ENCODE measurements at places on chromosomes 5 and 9.

- no peak for DNase-seq
These were observed 4.8 kb downstream of the IRX1 start for GRCh38 chr5:3600106-3601060.

- no peak for DNase-seq
These were observed 310.9 kb downstream of the BNC2 start for GRCh38 chr9:16559418-16560188.

DNA sequence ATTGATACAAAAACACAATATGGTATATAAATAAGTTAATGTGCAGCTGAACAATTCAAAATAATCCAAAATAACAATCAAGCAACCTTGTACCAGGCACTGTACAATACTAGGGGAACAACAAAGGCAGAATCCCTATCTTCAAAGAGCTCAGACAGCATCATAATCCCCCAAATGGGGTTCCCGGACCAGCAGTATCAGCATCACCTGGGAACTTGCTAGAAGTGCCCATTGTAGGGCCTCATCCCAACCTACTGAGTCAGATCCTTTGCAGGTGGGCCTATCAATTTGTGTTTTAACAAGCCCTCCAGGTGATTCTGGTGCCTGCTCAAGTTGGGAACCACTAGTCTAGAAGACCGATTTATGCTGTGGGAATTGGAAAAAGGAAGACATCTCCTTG, 27.1 kb downstream of the SLIT3 start:
- DNase-seq = no peak

DNA sequence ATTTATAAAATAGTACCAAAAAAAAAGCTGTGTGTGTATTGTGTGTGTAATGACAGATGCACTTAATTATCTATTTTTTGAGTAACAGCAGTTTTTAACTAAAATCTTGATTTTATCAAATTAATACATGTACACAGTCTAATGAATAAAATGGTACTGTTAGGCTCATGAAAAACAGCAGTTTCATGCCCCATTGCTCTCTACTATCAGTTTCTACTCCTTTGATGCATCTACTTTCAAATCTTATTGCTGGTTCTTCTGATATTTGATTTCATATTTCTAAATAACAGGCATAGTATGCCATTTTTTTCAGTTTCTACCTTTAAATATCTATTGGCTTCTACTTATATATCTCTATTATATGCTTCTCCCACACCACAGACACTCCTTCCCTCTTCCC, 117.4 kb downstream of the CCDC171 start:
- no peak for DNase-seq

- no peak for DNase-seq
These were observed 60.9 kb downstream of the YTHDC2 start for GRCh38 chr5:113574417-113574816.

DNA sequence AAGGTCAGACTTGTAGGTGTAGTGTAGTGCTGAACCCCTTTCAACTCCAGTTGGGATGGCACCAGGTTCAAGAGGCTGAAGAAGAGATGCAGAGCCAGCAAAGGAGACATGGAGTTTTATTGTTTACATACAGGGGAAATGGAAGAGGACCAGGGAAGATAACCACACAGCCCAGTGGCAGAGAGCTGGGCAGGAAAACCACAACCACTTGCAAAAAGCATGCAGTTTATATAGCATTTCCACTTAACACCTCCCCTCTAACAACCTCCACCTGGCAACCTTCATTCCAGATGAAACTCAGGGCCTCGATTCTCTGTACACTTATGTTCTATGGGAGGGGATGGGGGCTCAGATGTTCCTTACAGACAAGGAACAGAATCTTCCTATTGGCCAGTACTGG, 56.9 kb downstream of the SNX24 start:
- peak; percentile 31 for DNase-seq

DNA sequence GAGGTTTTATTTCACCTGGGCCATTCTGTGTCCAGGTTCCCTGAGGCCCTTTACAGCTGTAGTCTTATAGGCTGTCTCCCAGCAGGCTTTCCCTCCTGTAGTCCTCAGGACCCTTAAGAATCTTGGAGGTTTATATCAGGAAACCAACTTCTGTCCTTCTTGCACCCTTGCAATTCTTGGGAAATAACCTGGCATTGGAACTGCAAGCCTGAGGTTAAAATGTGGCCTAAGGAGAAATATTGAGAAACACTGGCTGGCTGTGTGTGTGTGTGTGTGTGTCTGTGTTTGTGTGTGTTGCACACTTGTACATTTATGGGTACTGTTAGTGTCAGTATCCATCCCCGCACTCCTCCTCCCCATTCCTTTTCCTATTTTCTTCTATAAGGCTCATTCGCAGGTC, 168.9 kb downstream of the PAPPA start:
- DNase-seq = no peak

DNA sequence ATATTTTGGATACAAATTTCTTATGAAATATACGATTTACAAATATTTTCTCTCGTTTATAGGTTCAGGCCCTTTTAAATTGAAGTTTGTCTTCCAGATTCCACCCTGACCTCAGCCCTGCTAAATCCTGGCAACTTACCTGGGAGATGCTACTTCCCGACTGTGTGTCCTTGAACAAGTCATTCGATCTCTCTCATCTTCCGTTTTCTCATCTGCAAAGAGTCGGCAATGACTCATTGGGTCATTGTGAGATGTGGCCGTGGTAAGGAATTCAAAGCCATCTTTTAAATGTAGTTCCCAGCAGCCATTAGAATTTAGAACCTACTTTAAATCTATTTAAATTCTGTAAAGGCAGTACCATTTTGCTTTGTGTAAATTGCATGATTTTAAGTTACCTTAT, 72.5 kb downstream of the LHX2 start:
- no peak for DNase-seq

GRCh38 chr5:157358871-157359270, 92.9 kb downstream of the CYFIP2 start:
- DNase-seq = no peak

- no peak for DNase-seq
These were observed 159.4 kb upstream of the PRR16 start for GRCh38 chr5:120304663-120305062.

DNA sequence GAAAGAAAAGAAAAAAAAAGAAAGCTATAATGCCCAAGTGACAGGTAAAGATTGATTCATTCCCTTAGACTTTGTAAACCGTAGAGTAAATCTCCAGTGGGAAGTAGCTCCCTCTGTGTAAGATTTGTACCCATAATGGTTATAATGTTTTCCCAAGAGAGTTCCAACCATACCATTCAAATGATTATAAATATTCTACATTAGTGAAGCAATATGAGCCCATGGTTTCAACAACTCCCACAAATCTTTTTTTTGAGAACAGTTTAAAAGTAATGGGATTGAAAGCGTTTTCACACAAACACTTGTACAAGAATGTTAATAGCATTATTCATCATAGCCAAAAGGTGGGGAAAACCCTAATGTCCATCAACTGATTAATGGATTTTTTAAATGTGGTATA, 58.0 kb downstream of the GRAMD2B start:
- DNase-seq = no peak

DNA sequence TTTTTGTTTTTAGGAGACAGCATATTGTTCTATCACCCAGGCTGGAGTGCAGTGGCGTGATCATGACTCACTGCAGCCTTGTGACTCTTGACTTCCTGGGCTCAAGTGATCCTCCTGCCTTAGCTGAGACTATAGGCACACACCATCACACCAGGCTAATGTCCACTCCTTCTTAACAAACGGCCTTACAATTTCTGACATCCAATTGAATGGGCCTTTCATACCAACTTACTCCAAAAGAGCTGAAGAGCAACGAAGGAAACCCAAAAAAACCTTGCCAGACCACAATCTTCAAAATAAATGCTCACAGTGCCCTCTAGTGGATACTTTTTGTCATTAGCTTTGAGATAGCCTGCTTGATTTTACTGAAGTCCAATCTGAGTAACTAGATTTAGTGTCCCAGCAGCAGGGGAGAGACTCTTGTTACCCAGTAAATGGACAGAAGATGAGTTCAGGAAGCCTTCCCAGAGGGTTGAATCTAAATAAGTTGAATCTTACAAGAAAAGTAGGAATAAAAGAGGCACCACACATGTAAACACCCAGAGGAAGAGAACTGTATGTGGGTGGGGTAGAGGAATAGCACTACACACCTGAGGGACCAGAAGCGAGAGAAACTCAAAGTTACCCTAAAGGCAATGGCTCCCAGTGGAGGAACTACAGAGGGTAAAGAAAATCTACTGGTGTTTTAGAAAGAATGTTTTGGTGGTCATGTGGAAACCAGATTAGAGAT, 9.3 kb downstream of the ZNF622 start:
- peak; percentile 73 for DNase-seq

DNA sequence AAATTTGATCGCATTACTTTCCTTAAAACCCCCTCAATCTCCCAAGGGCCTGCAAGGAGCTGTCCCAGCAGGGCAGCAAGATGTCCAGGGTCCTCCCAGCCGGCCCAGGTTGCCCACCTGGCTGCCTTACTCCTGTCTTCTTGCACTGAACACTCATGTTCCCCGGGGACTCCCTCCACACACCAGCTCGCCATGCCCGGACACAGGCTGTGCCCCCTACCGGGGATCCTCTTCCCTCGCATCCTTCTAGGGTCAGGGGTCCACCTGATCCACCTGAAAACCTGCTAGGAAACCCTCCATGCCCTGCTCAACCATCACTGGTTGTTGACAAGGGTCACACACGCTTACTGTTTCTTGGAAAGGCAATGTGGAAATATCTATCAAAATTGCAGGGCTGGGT, 172.0 kb upstream of the MSX2 start:
- DNase-seq = no peak

DNA sequence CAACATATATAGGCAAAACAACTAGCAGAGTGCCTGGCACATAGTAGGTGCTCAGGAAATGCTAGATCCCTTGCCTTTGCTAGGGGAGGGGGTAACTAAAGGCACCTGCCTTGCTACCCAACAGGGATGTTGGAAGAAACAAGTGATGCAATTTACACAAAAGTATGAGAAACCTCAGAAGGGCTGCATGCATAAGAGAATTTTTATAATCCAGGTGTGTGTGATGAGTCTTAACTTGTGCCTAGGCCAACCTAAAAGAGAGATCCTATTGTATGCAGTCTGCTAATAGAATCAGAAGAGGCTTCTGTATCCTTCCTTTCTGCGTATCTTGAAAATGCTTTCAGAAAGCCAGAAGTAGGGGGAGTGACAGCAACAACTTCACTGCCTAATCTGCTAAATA, 135.9 kb downstream of the SLIT3 start:
- DNase-seq = no peak

DNA sequence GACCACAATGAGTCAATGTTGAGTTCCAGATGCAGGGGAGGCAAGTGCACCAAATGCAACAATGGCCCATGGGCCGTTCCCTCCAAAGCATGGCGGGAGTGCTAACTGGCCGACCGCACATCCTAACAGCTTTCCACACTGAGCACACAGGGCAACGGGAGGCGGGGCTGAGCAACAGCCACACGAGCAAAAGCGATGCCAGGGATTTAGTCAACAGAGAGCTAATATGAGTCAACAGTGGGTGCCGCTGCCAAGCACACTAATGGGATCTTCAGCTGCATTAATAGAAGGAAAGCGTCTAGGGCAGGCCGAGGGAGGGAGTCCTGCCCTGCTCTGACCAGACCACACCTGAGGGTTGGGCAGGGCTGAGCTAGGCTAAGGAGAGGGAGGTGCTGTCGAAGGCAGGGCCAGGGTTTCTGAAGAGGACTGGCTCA, 4.6 kb downstream of the EPB41L4B start:
- DNase-seq = no peak

DNA sequence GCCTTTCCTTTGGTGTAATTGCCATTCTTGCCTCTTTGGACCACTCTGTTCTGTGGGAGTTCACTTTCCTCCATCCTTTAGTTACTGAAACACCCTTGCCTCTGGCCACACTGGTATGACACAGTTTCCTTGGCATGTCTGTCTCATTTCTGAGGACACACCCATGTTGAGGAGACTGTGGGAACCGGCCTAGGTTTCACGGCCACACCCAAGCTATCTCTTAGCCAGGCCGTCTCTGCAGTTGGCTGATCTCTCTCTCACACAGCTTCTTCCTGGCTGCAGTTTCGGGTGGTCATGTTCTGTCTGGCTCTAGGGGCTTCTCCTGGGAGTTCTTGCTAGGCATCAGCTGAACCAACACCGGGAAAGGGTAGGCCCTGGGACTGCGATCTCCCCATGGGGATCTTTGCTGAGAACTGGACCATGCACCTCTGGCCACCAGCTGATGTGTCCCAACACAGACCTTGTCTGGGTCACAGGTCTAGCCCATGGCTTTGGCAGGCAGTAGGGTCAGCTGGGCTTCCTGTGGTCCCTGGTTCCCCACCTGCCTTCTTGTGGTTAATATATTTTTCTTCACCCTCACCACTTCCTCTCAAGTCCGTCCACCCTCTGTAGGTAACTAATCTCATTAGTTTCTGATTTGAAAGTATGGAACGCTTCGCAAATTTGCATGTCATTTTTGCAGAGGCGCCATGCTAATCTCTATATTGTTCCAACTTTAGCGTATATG, 24.9 kb downstream of the ARHGEF37 start:
- no peak for DNase-seq

DNA sequence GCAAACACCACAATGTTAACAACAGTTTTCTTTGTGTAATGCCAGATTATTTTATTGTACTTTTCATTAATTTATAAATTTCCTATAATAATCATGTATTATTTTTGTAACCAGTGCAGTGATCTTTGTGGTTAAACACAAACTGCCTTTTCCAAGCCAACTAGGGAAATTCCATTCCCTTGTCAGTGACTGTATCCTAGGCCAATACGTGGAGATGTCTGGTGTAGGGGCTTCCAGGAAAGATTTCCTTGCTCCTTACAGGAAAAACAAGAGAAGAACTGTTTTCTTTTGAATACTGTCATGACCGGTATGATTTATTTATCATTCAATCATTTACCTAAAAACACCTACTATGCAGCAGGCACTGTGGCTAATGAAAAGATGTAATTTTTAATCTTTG, 31.4 kb downstream of the FANCC start:
- DNase-seq = no peak

DNA sequence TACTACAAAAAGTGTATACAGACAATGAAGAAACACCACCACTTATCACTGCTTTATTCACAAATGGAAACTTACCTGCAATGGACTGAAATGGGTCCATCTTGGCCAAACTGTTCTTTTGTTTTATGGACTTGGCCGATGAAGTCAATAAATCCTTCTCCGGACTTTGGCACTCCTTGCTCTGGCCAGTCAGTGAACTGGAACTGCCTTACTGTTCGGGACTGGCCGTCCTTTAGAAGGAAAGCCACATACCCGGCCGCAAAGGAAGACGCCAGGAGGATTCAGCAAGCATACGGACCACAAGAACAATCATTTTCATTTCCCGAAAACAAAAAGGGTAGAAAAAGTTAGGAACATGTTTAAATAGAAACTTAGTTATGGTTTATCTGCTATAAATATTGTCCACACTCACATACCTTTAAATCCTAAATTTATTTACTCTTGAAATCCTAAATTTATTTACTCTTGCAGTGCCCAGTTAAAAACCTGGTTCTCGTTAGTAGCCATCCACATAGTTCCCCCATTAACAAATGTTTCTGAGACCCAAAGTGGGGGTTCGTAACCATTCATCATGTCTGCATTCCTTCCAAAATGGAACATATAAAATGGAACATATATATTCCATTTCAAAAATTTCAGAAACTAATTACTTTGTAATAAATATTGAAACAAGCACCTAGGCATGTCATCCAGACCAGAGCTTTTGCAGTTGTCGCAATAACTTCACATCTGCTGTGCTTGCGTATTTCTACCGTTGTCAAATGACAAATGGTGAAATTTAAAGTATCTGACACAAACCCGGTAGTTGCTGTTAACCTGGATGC, 532.1 kb upstream of the DMAC1 start:
- DNase-seq = no peak

All from Jurkat, Clone E6-1 (cell line).